ENCODE measurements at places on chromosomes 4 and X.

- no peak for DNase-seq
Measured at GRCh38 chr4:141036786-141037185, 96.5 kb downstream of the RNF150 start.

DNA sequence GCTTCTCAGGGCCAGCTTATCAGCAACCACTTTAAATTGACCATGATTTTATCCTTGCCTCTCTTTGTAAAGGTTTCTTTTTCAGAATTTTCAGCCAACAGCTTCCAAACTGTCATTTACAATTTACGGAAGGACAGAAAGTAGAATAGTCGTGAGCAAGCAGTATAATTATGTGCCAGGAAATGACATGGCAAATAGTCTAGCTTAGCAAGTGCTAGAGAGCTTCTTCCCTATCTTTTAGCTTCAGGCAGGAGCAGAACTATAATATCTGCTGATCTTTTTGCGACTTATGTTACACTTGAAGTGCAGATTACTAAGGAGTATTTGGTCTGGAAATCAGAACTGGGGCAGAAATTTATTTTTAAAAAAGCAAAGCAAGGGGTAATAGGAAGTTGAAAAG, 123.0 kb upstream of the AP1S2 start:
- DNase-seq, result no peak

- no peak for DNase-seq
Measured at GRCh38 chr4:81504112-81505003, 32.7 kb upstream of the RASGEF1B start.

GRCh38 chr4:158496030-158496741, 25.5 kb upstream of the RXFP1 start:
- DNase-seq, result no peak

- no peak for DNase-seq
Measured at GRCh38 chr4:121030711-121031110, 41.6 kb downstream of the NDNF start.

DNA sequence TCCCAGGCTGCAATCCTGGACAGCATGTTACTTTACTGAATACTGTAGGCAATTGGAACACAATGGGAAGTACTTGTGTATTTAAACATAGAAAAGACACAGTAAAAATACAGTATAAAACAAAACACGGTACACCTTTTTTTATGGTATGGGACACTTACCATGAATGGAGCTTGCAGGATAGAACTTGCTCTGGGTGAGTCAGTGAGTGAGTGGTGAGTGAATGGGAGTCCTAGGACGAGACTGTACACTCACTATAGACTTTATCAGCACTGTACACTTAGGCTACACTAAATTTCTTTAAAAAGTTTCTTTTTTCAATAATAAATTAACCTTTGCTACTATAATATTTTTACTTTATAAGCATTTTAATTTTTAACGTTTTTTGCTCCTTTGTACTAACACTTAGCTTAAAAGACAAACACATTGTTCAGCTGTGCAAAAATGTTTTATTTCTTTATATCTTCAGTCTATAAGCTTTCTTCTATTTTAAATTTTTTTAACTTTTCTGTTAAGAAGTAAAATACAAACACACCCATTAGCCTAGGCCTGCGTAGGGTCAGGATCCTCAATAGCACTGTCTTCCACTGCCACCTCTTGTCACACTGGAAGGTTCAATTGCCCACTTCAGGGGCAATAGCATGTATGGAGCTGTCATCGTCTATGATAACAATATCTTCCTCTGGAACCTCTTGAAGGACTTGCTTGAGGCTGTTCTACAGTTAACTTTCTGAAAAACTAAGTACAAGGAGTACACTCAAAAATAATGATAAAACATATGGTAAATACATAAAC, 293.5 kb upstream of the FSTL5 start:
- peak; percentile 48 for DNase-seq

DNA sequence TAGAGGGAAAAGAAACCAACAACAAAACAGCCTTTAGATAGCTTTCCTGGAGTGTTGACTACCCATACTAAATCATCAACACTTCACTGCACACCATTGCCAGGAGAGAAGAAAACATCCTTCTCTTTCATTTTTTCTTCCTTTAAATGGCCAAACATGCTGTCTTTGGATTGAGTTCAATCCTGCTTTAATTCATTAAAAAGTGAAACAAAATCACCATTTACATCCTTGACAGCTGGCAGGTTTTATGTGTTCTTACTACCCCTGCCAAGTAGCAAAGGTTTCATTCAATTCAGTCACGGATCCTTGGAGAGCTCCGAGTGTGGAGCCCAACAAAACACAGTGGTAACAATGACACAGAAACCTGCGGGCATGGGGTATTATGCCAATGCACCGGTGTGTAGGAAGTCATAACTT, 568.3 kb downstream of the ANKRD50 start:
- no peak for DNase-seq

- no peak for DNase-seq
Measured at GRCh38 chrX:140090800-140091124, 125.4 kb upstream of the CXorf66 start.

- no peak for DNase-seq
Measured at GRCh38 chr4:189202869-189203271, 737.8 kb upstream of the FRG1 start.

DNA sequence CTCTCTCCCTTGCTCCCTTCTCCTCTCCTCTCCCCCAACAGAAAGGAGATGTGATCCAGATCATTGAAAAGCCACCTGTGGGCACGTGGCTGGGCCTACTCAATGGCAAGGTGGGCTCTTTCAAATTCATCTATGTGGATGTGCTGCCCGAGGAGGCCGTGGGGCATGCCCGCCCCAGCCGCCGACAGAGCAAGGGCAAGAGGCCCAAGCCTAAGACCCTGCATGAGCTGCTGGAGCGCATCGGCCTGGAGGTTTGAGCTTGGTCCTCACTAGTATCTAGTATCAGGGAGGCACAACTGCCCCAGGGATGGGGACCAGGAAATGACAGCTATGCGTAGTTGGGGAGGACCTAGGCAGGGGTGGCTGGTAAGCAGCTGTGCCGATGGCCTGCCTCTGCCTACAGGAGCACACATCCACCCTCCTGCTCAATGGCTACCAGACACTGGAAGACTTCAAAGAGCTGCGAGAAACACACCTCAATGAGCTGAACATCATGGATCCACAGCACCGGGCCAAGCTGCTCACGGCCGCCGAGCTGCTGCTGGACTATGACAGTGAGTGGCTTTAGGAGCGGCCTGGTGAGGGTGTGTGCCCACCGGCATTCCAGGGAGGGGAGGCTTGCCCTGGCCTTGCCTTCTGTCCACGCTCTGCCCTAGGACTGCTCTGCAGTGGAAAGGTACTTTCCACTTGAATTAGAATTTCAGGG, 13.0 kb downstream of the SASH3 start:
- no peak for DNase-seq

DNA sequence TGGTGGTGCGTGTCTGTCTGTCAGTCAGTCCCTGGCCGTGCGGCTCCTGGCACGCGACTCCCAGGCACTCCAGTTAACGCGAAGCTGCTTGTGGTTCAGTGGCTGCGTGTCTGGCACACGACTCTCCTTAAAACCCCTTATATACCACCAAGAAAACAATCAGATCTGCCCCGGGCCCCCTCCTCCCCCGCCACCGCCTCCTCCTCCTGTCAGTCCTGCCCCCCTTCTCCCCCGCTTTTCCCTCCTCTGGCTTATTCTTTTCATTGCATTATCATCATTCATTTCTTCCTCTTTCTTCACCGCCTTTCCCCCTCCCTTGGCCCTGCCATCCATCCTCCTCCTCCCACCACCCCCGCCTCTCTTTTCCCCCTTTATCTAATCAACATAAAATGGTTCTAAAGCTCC, at the start of gene NEUROG2:
TSS of gene NEUROG2 (minus strand) at position 115 of the 405 bp plus-strand sequence. CDS start 705 bp downstream, outside the sequence.
- no peak for DNase-seq

- DNase-seq, result no peak
Measured at GRCh38 chrX:21374163-21374993, at the start of gene CNKSR2. Gene CNKSR2 (plus strand): TSS chrX:21374418. CDS start chrX:21374898, 480 bp downstream.

- DNase-seq, result no peak
Measured at GRCh38 chr4:143393195-143393594, 56.5 kb downstream of the GAB1 start.

GRCh38 chrX:150094996-150095395, 156.7 kb upstream of the EOLA2 start:
- DNase-seq, result no peak

- DNase-seq, result no peak
Measured at GRCh38 chr4:40572692-40573310, 56.9 kb downstream of the RBM47 start.

DNA sequence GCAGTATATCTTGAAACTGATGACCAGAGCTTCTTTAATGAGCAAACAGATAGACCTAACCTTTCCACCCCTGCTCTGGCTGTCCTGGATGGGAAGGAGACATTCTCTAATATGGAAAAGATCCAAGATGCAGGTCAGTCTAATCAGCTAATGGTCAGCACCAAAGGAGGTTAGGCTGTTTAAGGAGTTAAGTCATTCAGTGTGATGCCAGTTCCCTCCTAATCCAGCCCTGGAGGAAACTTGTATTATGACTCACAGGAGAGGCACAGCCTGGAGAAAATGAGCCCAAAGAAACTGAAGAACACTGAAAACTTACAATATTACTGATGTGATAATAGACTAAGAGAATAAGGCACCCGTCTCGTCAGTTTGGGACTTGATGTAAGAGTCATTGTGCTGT, 323.0 kb downstream of the HNRNPD start:
- no peak for DNase-seq

DNA sequence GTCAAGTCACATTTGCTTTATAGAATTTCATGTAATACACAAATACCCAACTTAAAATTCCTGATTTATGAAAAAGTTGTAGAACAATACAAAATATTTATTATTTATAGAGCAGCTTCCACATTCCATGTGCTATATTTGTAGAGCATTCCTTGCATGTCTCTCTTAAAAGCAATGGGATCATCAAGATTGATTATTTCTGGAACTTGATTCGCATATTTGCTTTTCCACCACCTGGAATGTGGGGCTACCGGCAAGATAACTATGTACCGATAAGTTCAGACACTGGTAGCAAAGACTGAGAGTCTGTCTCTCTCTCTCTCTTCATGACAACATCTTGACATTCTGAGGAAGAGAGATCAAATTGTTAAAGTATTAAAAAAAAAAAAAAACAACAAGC, 59.3 kb downstream of the MAPK10 start:
- DNase-seq, result no peak

- no peak for DNase-seq
Measured at GRCh38 chr4:74555231-74555630, 110.3 kb downstream of the AREG start.

DNA sequence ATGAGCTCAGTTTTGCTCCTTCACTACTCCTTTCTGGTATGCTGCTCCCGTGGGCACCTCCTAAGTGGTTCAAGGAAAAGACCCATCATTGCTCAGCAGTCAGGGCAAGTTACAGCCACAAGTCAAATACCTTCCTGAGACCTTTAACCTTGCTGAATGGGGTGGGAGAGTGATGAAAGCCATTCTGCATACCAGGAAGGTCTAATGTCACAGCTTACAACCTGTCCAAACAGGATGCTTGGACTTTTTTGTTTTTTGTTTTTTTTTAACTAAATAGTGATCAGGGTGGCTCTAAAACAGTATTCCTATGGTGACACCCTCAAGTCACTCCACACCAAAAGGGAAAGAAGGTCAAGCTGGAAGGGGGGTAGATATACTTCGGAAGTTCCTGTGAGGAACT, 93.1 kb downstream of the GPC3 start:
- DNase-seq, result no peak

DNA sequence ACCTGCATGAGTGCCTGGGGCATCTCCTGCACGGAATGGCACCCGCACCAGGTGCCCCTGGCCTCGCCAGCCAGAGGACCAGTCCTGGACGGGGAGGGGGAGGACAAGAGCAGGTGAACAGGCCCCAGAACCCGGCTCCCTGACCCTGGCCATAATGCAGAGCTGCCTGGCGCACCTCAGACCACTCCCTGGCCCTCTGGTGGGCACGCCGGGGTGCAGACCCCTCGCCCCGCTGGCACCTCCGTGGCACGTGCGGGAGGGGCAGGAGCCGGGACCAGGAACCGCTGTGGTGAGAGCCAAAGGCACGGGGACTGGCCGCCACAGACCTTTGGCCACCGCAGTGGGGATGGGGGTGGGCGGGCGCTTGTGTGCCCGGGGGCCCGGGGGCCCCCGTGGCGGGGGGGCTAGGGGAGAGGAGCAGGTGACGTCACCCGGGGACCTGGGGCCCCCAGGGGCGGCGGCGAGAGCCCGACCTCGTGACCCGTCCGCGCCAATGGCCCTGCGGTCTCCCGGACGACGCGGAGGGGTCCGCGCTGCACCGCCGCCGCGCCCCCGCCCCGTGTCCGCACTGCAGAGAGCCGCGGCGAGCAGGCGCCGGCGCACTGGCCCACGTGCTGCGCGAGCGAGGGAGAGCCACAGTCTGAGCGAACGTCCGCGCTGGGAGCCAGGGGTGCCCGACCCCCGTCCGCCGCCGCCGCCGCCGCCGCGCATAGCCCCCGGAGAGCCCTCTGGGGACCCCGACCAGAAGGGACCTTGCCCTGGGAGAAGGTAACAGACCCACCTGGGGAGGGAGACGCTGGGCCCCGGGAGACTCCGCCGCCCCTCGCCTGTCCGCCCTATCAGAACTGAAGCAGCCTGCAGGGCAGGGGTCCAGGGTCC, at the start of gene PNMA3:
TSS of gene PNMA3 (plus strand) at position 600 of the 879 bp plus-strand sequence. CDS start 586 bp downstream, outside the sequence.
- no peak for DNase-seq

DNA sequence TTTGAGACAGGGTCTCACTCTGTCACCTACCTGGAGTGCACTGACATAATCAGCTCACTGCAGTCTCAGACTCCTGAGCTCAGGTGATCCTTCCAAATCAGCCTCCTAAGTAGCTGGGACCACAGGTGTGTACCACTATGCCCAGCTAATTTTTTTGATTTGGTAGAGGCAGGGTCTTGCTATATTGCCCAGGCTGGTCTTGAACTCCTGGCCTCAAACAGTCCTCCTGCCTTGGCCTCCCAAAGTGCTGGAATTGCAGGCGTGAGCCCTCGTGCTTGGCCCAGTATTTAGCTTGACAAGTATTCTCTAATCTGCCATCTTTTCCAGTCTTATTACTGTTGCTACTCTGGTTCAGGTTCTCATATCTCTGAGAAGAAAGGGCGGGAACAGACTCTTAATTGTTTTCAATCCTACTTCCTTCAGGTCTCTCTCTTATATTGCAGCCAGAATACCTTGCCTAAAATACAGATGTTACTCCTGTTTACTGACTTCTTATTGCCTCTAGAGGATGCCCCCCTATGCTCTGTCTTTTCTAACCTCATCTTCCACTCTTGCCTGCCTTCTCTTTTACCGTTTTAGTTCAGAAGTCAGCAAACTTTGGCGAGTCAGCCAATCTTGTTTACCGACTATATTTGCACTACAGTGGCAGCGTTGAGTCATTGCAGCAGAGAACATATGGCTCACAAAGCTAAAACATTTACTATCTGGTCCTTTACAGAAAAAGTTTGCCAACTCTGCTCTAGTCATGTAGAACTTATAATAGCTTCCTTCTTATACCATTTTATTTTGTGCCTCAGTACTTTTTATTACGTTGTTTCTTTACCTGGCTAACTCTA, 19.0 kb downstream of the MRPL1 start:
- peak; percentile 29 for DNase-seq

Measured in epithelial cell of prostate (primary cell).